Myocyte (in vitro differentiated cells): ENCODE measurements at places on chromosomes 1 and 21.
A peak's percentile ranks its signal among the peaks of the same experiment; 100 is the strongest.

DNA sequence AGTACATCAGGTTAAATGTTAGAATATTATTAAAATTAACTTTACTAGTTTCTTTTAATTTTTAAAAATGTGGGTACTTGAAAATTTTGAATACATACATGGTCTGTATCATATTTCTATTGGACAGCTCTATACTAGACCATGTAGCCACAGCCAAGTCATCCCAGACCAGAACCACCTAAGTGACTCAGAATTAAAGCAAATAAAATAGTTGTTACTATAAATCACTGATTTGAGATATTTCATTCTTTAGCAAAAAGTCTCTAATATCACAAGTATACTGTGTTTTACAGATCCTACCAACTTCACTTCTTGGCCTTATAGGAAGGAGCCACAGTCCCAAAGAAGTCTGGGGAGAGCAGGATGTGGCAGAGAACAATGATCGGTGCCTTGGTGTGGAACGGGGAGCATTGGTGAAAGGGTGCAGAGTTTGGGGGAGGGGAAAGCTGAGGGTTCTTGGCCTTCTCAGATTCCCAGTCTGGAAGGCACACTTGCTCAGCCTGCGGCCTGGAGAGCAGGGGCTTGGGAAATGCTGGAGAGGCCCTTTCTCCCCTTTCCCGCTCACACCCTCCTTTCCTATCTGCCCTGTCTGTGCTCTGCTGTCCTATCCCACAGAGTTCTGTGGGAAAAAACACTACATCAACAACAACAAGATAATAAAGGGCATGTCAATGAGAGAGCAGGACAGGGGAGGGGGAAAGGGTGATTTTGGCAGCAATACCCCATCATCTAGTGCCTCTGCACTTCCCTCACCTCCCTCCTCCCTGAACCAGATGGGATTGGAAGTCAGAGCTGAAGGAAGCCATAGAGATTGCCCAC lies 122.1 kb downstream of the NGF start:
- DNase-seq: no peak

DNA sequence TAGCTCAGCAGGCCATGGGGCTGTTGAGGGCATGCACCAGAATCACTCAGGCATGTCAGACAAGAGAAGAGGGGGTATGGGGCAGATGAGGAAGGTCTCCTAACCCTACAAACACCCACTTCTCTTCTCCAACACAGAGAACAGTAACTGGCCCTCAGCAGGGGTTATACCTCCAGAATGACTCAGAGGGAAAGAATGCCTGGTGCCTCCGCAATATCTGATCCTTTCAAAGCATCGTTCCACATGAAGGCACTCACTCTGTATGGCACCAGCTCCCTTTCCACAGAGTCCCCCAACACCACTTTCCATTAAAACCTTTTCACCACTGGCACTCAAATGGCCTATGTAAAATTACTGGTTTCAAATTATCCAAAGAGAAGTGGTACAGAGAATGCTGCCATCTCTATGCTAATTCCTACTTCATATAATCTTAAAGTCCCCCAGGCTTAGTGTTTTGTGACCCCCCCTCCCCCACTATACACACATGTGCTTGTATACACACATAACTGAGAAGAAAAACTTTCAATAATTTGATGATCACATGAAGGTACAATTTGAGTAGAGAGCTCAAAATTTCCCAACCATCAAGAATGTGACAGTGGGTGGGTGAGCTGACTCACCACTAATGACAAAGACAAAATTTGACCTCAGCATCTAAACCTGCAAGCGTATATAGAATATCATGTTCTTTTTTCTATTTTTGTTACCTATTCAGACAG lies 91.5 kb downstream of the SIPA1L2 start:
- DNase-seq: peak; percentile 36

GRCh38 chr21:45263534-45263933 lies 24.2 kb downstream of the POFUT2 start:
- no peak for DNase-seq

DNA sequence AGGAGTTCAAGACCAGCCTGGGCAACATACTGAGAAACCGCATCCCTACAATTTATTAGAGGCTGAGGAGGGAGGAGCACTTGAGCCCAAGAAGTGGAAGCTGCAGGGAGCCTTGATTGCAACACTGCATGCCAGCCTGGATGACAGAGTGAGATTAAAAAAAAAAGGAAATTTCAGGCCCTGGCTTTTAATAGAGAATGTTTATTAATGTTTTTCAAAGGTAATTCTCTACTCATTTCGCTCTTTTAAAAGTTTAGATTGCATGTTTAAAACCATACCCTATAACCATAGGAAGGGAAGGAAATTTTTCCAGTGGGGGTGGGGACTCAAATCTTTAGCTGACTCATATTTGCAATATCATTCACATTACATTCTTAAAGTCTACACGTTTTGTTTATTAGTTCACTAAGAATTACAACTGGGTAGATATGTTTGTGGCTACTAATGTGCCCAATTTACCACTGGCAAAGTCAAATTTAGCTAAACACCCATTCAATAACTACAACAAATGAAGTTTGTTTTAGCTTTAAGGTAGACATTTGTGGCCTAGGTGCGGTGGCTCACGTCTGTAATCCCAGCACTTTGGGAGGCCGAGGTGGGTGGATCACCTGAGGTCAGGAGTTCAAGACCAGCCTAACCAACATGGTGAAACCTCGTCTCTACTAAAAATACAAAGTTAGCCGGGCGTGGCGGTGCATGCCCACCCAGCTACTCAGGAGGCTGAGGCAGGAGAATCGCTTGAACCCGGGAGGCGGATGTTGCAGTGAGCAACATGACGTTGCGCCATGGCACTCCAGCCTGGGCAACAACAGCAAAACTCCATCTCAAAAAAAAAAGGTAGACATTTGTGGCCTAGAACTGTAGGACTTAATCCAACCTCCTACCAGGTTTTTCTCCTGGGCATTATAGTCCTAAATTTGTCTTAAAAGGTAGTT lies 5.0 kb downstream of the KDM5B start:
- DNase-seq: no peak

GRCh38 chr1:117416546-117417125 lies 49.4 kb downstream of the MAN1A2 start:
- DNase-seq: no peak
